ENCODE measurements at places on chromosomes 7 and 10.

GRCh38 chr7:77858278-77858677, 59.7 kb downstream of the PHTF2 start:
- no peak for DNase-seq

GRCh38 chr7:7577888-7578287, 11.2 kb downstream of the MIOS start:
- no peak for DNase-seq

DNA sequence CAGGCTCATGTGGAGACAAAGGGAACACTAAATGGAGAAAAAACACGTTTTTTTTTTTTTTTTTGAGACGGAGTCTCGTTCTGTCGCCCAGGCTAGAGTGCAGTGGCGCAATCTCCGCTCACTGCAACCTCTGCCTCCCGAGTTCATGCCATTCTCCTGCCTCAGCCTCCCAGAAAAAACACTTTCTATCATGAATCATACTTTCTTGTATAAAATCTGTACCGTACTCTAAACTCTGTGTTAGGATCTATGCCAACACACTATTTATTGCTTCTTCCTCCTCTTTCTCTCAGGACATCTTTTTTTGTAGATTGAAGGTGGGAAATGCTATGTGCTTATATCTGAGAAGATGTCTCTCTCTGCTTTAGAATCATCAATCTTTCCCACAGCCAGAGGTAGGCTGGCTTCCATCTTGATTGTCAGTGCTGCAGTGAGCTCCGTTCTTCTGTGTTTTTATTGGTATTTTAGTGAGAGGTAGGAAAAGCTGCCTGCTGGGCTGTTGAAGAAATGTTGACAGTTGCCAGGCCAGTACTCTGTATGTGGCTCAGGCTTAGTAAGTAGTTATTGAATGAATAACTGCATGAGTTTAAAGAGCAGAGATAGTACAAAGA, 101.1 kb downstream of the GPR85 start:
- DNase-seq: no peak

GRCh38 chr7:122211362-122211761, 67.3 kb upstream of the AASS start:
- no peak for DNase-seq

DNA sequence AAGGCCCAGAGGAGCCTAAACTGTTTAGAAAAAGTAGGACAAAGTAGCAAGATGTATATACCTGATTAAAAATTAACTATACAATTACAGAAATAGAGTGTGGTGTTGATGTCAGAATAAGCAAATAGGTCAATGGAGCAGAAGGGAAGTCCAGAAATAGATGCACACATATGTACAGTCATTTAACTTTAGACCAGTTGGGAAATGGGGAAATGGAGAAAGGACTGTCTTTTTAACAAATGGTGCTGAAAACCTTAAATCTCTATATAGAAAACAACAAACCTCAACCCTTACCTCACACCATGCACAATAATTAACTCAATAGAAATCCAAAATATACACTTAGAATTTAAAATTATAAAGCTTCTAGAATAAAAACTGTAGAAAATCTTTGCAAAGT, 72.2 kb downstream of the CH25H start:
- DNase-seq: no peak

DNA sequence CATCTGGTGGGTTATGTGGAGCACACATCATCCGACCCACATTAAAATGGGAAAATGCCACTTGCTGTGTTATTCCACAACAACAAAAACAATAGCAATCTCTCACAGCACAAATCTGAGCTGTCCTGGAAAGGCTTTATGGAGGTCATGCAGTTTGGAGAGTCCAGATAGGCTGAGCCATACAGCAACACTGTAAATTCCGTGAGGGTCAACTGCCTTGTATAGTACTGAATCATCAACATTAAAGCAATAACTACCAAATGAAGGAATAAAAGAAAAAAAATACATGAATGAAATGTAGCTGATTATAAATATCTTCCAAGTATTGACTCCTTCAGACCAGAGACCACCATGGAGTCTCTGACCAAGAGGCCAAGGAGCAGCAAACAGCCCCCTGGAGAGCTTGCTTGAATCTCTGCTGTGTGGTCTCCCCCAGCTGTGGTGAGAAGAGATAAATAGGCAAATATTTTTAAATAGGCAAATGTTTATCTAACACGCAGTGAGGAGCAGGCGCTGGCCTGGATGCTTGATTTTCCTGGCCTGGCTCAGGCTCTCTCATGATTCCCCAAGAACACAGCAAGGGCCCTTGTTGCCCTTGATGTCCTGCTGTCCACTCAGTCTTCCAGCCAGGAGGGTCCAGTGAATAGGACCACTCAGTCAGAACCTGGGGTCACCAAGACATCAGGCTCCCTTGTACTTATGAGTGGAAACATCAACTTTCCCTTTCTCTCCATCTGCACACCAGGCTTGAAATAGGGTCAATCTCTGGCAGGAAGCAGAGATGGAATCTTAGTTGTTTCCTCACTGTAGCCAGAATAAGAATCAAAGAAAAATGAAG, 1021.3 kb downstream of the XPNPEP1 start:
- no peak for DNase-seq

DNA sequence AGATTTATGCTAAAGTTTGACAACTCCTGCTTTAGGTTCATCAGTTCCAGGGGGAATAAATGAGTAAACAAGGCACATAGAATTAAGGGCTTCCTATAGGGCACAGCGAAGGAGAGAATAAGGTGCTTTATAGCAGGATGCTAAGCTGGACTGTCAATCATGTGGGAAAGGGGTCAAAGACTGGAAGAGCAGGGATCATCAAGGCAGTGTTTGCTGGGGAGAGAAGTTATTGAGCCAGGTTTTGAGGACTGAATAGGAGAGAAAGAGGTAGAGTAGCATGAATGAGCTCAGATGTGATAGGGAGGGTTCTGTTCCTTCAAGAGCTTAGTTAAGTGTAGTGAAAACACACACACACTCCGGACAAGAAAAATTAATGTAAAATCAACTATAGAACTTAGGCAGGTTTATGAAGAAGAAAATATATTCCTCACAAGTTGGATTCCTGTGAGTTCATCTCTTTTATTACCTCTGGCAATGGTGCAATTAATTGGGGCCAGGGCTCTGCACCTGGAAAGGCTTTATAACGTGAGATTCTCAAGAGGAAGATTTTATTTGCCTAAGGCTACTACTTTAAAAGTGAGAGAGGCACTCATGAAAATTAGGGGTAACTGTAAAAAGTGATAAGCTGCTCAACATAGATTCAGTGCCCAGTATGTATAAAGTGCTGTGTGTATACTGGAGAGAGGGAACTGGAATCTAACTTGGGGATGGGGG, 222.4 kb downstream of the AUTS2 start:
- DNase-seq: no peak

GRCh38 chr7:85230623-85231022, 43.8 kb upstream of the SEMA3D start:
- no peak for DNase-seq

DNA sequence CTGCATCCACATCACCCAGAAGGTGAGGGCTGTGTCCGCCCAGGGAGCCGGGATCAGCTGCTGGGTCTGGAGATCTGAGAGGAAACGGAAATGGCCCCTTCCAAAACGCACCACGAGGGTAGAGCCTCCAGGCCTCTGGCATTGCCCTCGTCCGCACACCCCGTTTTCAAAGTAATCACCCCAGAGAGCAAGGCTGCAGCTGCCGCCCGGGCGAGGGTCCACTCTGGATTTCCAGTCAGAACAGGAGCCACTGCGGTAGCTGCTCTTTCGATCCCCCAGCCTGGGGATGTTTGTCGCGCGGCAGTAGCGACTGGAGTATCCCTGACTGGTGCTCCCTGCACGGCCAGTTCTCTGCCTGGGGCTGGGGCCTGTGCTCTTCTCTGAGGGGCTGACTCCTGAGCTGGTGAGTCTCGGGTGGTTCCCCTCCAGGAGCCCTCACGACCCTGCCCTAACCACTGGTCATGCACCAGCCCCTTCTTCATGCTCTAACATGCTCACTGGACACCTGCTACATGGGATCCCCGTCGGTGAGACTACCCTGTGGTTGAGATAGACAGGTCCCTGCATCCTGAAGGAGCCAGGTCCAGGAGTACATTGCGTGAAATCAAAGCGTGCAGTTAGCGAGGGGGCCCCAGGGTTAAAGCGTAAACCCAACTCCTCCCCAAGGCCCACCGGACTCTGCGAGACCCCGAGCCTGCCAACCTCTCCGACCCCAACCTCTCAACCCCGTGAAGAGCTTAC, 99.2 kb downstream of the FOXL3 start:
- no peak for DNase-seq

- DNase-seq: no peak
Measured at GRCh38 chr7:55063061-55063460, 44.2 kb downstream of the EGFR start.

DNA sequence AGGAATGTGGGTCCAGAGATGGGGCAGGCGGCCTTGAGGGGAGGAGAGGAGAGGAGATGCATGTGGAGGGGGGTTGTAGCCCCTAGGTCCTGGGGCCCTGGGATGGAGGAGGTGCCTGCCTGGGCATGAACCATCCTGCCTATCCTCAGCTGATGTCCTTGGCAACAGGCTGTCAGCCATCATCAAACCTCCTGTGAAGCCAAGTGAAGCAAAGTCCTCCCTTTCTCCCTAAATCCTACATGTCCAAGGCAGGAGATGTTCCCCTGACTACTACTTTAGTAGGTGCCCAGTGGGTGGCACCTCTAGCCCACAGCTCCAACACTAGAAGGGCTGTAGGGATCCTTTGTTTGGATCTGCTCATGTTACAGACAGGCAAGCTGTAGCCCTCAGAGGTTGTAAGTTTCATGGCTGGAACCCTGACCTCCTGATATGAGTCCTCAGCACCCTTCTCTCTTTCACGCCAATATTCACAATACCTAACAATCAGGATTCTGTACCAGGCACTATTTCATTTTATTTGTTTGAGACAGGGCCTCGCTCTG, 66.6 kb upstream of the SYPL1 start:
- DNase-seq: no peak

GRCh38 chr7:583410-584121, 63.9 kb upstream of the PDGFA start:
- DNase-seq: no peak

DNA sequence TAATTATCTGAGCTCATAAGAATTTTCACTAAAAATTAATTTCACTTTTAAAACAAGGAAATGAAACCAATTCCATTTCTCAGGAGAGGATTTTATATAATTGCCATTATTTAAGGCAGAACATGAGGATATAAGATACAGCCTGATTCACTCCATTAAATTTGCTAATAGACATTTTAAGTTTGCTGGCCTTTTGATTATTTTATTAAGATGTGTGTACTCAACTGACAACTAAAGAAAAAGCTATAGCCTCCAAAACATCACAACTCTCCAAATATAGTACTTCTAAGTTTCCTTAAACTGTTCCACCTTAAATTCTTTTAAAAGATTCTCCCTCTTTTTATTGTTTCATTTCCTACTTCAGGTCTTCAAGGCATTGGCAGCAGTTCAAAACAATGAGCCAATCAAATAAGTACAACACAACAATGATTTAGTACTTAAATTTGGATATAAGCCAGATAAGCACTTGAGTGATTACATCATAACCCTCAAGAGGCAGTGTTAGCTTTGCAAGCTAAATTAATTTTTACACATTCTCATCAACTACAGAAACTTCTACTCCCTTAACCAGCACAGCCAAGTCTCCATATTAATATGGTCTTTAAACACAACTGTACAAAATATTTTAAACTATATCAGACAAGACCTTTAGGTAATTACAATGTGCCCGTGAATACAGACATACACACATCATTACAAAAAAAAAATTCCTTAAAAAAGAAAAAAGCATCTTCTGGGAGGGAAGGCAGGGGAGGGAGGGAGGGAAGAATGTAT, 121.8 kb downstream of the KMT2C start:
- DNase-seq: peak; percentile 8

DNA sequence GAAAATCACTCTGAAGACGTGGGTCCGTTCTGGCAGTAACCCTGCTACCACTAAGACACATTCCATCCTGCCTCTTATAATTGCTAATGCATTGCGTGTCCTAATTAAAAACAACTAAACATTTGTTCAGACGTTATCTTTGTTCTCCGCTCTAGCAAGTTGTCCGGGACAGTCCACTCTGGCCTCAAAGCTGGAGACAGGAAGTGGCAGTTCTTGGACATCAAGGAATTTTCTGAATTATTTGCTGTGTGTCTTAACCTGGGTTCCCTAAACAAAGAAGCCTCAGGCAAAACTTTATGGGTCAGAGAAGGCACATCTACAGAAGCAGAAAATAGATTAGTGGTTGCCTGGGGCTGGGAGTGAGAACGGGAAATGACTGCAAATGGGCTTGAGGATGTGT, 199.1 kb downstream of the CALN1 start:
- no peak for DNase-seq

DNA sequence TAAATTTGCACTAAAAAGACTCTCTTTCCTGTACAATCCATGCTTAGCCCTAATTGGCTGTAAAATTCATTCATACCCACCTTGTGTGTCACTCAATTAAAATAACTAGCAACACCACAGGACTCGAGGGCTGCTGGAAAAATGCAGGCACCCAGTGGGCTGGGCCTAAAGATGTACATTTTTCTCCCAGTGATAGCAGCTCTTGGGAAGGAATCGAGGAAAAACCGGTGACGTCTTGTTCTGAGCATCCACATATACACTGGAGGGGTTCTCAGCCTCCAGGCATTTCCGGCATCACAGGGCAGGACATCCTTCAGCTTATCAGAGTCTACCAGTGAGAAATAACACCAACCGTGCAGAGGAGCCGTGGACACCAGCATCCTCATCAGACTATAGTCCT, 85.8 kb upstream of the PITRM1 start:
- DNase-seq: no peak

GRCh38 chr7:70346844-70347462, 748.7 kb downstream of the AUTS2 start:
- DNase-seq: no peak

DNA sequence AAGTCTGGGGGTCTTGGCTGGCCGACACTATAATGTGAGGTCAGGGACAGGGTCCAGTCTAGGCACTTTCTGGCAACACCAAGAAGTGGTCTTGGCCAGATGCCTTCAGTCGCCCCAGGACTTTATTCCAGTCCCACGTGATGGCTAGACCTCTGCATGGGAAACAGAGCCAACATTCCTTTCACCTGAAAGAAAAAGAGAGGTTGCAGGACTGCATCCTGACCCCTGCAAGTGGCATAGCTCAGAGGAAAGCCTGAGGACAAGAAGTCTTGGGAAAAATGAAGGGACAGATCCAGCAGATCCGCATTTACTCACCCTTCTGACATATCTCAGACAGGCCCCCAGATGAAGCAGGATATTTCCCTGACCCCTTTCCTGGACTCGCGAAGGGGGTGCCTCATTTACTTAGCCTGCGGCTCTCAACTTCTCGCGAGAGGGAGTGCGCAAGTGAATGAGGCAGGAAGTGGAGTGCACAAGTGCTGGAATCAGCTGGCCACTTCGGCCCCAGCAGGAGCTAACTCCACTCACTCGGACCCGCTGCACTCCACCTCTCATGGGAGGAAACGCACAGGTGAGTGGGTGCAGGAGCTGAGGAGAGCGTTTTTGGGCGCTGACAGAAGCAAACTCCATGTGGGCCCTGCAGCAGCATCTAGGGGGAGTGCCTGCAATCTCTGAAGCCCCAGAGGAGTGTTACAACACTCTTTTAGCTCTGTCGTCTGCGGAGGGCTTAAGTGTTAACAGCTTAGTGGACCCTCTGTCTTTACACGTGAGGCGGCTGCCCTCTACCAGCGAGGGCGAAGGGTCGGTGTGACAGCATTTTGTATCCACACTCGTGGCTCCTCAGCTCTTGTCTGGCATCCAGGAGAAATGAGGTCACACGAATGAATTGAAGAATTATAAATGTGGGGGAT, 916.2 kb upstream of the GHITM start:
- DNase-seq: no peak

GRCh38 chr10:106706127-106706526, 458.4 kb downstream of the SORCS1 start:
- DNase-seq: no peak

GRCh38 chr7:16811551-16811950, 6.8 kb upstream of the AGR2 start:
- no peak for DNase-seq

Data from NCI-H510A (cell line).